ENCODE measurements at places on chromosomes 3 and 15.

GRCh38 chr3:38031022-38031994 lies 1.9 kb upstream of the PLCD1 start:
- H3K4me3 ChIP-seq = no peak overlapping the region
- no peaks in the 10 kb centered on the region for H3K4me1 ChIP-seq
- no peak overlapping the region for H3K27ac ChIP-seq
- peaks cover 27% of the 10 kb centered on the region for H3K27me3 ChIP-seq
- DNase-seq = no peak
- H3K36me3 ChIP-seq = no peaks in the 10 kb centered on the region

DNA sequence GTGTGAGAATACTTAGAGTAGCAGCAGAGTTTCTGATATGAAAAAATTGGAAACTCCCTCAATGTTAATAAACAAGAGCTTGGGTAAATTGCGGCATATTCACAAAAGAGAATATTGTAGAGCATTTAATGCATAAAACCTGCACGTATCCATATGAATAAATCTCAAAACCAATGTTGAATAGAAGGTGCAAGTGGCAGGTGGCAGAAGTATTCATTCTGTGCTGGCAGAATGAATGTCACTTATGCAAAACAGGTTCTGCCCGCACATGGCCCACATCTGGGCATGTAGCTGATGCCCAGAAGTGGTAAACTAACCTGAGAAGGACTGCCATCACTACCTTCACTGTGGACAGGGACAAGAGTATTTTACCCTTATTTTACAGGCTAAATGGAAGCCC lies 14.1 kb upstream of the PRSS50 start:
- H3K27ac ChIP-seq = no peak overlapping the region
- no peaks in the 10 kb centered on the region for H3K4me1 ChIP-seq
- H3K27me3 ChIP-seq = no peaks in the 10 kb centered on the region
- no peak for DNase-seq

- no peaks in the 10 kb centered on the region for H3K27me3 ChIP-seq
- H3K27ac ChIP-seq = no peak overlapping the region
- no peaks in the 10 kb centered on the region for H3K36me3 ChIP-seq
- peak; percentile 63 for DNase-seq
These were observed 14.8 kb downstream of the BDH1 start for GRCh38 chr3:197540961-197541377.

GRCh38 chr3:66380200-66380932 lies 120.5 kb downstream of the LRIG1 start:
- no peak for DNase-seq
- H3K4me3 ChIP-seq = no peak overlapping the region
- no peaks in the 10 kb centered on the region for H3K4me1 ChIP-seq
- no peaks in the 10 kb centered on the region for H3K27me3 ChIP-seq

DNA sequence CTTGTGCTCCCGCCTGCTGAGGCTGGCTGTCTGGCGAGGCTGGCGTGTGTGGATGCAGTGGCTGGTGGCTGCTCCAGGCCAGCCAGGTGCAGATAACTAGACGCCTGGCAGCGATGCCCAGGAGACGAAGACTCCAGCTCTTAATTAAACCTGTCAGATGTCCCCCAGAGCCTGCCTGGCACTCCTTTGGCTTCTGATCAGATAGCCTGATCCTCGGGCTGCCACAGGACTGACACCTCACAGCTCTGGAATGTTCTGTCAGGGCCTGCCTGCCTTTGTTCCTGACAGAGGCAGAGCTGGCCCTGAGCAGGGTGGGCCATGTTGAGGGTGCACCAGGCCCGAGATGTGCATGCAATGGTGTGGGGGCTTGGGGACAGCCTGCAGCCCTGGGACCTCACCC lies 36.5 kb downstream of the PLXNA1 start:
- H3K27me3 ChIP-seq = no peaks in the 10 kb centered on the region
- DNase-seq = no peak
- H3K4me1 ChIP-seq = no peaks in the 10 kb centered on the region
- H3K4me3 ChIP-seq = no peak overlapping the region

GRCh38 chr15:29233566-29233965 lies 36.1 kb downstream of the NSMCE3 start:
- H3K4me1 ChIP-seq = no peaks in the 10 kb centered on the region
- no peaks in the 10 kb centered on the region for H3K27me3 ChIP-seq
- no peaks in the 10 kb centered on the region for H3K36me3 ChIP-seq
- no peak overlapping the region for H3K27ac ChIP-seq
- no peak for DNase-seq

DNA sequence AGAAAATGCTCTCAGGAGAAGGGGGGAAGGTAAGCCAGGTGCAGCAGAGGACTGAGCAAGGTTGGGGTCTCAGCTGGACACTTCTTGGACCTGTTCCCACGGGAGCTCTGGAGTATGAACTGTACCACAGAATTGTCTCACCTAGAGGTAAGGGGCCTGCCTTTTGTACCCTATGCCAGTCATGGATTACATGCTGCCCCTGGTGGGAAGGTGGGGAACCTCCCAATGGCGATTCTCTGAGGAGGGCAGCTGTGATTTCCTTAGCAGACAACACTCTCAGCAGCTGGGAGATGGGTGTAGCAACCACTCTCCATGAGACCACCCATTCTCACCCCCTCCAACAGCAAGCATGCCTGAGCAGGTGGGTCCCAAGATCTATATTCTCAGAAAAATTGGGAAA lies 329.4 kb upstream of the CTNNB1 start:
- H3K27ac ChIP-seq = no peak overlapping the region
- H3K4me1 ChIP-seq = no peaks in the 10 kb centered on the region
- no peaks in the 10 kb centered on the region for H3K36me3 ChIP-seq
- H3K27me3 ChIP-seq = no peaks in the 10 kb centered on the region
- no peak overlapping the region for H3K4me3 ChIP-seq
